ENCODE measurements at places on chromosomes 16 and 17. TPM values are rescaled to one million over a fixed set of nuclear protein-coding genes. Genes with fewer than 3 reads are reported as not detected.

GRCh38 chr17:2721603-2722002, 10.0 kb upstream of the CLUH start:
- no peak for ATAC-seq

DNA sequence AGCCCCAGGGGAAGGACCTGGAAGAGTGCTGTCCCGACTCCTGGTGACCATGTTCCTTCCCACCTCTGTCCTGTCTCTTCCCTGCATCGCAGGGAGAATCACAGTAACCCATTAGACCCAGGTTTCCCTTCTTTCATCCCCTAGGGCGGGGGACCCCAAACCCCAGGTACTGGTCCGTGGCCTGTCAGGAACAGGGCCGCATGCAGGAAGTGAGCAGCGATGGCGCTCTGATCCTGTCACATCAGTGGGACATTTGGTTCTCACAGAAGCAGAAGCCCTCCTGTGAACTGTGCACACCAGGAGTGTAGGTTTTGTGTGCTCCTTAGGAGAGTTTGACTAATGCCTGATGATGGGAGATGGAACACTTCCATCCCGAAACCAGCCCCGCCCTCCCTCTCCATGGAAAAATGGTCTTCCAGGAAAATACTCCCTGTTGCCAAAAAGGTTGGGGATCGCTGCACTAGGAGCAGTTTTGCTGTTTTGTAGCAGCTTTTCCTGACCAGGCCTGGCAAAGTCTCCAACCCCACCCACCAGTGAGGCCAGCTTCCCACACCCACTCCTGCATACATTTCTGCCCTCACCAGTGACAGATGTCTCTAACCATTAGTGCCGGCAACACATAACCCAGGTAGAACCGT, 10.5 kb downstream of the MNT start:
- ATAC-seq, result peak; percentile 1

The CA10 gene
- total RNA-seq, result 0.27 TPM

- ATAC-seq, result no peak
Measured at GRCh38 chr16:78450255-78450654, 350.8 kb downstream of the WWOX start.

- no peak for ATAC-seq
Measured at GRCh38 chr17:57046749-57047148, 38.3 kb upstream of the AKAP1 start.

The SCRN2 gene
- total RNA-seq, result 36.2 TPM

DNA sequence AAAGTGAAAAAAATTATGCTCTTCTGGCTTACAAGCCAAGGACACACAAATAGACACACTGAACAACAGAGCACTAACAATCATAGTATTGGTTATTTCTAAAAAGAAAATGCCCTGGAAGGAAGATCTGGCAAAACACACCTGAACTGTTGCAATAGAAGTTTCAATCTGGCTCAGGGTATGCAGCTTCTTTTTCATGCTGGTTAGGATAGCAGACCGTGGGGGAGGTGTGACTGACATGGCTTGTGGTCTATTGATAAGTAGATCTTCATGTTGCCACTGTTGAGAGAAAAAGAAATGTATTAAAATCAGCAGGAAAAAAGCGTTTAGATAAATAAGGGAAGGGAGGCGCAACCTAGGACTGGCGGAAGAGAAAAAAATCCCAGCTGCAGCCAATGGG, 26.5 kb upstream of the ARL6IP1 start:
- no peak for ATAC-seq

DNA sequence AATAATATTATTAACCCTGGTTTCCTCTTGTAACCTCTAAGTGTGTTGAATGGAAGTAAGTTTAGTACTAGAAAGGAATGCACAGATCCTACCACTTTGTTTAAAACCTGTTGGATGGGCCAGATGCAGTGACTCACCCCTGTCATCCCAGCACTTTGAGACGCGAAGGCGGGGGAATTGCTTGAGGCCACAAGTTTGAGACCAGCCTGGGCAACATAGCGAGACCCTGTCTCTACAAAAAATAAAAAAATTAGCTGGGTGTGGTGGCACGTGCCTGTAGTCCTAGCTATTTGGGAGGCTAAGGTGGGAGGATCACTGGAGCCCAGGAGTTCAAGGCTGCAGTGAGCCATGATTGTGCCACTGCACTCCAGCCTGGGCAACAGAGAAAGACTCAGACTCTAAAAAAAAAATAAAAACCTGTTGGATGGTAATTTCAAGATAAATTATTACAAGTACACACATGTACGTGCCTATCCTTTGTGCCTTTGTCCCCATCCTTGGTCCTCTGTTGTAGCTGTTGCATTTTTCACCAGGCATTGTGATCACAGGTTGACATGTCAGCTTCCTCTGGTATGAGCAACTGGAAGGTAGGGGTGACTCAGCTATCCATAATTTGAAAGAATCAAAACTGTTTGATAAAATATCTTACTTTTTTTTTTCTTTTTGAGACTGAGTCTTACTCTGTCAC, 30.7 kb upstream of the METTL9 start:
- no peak for ATAC-seq

- ATAC-seq, result no peak
Measured at GRCh38 chr17:14580499-14580898, 279.6 kb downstream of the HS3ST3B1 start.

The SCIMP gene
- 0.67 TPM for total RNA-seq

The EFCAB13 gene
- total RNA-seq, result 3.5 TPM

The DHRS7C gene
- not detected for total RNA-seq

GRCh38 chr17:49996495-49997300, 1.7 kb upstream of the DLX3 start:
- ATAC-seq, result no peak

DNA sequence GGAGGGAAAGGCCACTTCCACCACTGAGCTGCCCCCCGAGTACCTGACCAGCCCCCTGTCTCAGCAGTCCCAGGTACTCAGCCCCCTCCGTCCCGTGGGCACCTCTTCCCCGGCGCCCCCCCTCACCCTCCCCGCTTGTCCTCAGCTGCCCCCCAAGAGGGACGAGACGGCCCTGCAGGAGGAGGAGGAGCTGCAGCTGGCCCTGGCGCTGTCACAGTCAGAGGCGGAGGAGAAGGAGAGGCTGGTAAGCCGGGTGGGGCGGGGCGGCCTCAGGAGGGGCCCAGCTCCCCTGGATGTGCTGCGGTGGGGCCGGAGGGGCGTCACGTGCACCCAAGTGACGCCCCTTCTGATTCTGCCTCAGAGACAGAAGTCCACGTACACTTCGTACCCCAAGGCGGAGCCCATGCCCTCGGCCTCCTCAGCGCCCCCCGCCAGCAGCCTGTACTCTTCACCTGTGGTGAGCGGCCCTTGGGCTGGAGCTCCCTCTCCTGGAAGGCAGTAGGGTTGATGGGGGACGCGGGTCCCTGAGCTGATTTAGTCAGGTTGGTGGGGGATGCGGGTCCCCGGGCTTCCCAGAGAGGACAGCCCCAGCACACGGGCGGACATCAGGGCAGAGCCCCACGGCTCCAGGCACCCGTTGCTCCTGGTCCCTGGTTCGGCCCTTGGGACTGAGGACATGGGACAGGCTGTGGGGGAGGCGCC, 9.5 kb upstream of the MRPL12 start:
- ATAC-seq, result peak; percentile 8

GRCh38 chr17:34259146-34259545, 4.1 kb downstream of the CCL2 start:
- no peak for ATAC-seq

DNA sequence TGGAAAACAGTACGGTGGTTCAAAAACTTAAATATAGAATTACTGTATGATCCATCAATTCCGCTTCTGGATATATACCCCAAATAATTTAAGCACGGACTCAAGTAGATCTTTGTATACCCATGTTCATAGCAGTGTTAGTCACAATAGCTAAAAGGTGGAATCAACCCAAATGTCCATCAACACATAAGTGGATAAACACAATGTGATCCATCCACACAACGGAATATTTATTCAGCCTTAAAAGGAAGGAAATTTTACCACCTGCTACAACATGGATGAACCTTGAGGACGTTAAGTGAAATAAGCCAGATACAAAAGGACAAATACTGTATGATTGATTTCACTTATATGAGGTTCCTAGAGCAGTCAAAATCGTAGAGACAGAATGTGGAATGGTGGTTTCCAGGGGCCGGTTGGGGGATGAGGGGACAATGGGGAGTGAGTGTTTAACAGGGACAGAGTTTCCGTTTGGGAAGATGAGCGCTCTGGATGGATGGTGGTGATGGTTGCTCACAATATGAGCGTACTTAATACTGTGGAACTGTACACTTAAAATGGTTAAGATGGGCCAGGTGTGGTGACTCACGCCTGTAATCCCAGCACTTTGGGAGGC, 5.4 kb upstream of the RNF222 start:
- ATAC-seq, result no peak

The CDH3 gene
- total RNA-seq, result 2.9 TPM

DNA sequence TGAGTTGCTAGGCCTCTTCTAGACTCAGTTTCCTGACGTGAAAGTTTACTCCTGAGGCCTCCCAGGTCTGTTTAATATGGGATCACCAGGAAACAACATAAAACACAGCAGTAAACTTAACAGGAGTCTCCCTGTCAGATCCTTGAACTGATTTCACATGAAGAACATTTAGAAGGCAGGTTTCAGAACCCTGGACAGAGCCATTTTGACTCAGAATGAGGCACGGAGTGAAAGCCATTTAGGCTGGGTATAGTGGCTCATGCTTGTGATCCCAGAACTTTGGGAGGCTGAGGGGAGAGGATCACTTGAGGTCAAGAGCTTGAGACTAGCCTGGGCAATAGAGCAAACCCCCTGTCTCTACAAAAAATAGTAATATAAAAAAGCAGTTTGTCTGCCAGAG, 289.1 kb downstream of the CA10 start:
- peak; percentile 46 for ATAC-seq

- ATAC-seq, result no peak
Measured at GRCh38 chr17:70905796-70906195, 736.5 kb downstream of the KCNJ2 start.

DNA sequence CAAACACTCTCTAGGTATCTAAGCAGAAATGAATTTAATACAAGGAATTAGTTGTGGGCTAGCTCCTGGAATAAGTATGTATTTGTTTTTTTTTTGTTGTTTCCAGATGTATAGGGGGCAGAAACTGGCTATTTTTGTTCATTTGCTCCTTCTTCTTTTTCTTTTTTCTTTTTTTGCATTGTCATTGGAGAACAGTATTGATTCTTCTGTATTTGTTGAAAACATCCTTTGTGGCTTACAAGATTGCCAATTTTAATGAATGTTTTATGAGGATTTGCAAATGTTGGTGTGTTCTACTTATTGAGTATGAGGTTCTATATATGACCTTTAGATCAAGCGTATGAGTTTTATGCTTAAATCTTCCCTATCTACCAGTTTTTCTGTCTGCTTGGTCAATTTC, 5.6 kb upstream of the PCTP start:
- no peak for ATAC-seq

DNA sequence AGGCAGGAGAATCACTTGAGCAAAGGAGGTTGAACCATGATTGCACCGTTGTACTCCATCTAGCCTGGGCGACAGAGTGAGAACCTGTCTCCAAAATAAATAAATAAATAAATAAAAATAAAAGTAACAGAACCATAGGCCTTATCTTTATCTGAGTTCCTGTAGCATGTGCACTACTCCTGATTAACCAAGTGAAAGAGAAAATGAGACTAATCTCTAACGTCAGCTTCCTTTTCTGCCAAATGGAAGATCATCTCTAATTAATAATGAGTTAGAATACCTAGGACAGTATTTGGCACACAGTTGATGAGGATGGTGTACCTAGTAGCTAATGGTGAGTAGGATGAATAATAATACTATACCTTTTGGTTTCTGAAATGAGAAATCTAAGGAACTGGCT, 520.4 kb downstream of the WWOX start:
- ATAC-seq, result no peak

The KRTAP4-6 gene
- not detected for total RNA-seq

DNA sequence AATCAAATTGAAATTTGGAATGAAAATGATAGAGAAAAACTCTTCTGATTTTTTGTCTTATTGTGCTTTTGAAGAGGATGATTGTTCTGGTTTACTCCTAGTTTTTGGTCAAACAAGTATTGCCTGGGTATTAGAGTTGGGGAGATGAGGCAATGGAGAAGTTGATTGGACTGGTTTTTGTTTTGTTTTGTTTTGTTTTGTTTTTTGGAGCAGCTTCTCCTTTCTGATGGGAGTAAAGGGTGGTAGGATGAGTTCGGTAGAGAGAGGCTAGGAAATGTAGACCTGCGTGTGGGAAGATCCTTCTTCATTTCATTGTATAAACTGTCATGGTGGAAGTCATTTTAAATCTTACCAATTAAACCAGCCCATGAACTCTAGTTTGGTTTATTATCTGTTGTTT, 17.7 kb downstream of the ATP6V0A1 start:
- no peak for ATAC-seq

DNA sequence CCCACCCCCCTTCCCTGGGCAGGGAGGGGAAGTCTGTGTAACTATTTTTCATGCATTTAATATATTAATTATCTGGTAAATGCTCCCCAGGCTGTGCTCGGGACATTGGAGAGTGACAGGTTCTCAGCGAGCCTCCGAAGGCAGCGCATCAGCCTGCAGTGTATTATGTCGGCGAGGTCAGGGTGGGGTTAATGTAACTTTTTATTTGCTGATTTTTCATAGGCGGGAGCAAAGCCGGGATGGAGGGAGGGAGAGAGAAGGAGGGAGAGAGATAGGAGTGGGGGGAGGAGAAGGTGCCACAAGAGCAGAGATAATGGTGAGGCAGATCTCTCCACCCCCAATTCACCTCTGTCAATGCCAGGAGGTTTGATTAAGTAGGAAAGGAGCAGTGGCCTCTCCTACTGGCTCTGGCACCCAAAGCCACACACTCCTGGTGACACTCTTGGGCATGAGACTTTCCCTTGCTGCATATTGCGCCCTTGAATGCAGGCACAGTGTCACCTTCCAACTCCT, 104.0 kb downstream of the MRM1 start:
- ATAC-seq, result no peak

DNA sequence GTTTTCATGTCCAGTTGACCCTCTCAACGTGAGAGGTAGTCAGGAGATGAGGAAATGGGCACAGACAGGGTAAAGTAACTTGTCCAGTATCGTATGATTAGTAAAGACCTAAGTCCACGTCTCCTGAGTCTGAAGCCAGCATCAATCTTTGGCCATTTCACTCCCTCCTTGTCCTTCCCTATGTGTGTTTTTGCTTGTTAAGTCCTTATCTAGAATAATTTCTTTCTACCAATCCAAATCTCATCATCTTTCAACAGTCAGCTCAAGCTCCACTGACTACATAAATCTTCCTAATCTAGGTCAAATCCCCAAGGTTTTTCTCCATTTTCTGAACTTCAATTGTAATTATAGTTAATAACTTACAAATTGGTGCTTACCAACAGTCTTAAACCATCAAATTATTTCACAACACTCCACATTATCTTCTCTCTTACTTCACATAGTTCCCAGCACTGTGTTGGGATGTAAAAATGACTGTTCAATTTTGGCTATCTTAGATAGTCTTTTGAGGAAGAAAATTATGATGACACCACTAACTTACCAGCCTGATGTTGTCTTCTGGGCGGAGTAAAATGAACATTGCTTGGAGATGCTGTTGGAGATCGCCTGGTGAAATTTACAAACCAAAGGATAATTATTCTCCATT, 72.3 kb upstream of the CORO6 start:
- no peak for ATAC-seq
